ENCODE measurements at places on chromosomes 13 and 19.

GRCh38 chr19:33236696-33237390 is 11.2 kb upstream of the SLC7A10 start:
- DNase-seq = no peak

GRCh38 chr13:46010148-46010547 is 42.4 kb downstream of the ZC3H13 start:
- DNase-seq = no peak

GRCh38 chr13:42667638-42668037 is 93.7 kb downstream of the TNFSF11 start:
- DNase-seq = no peak

DNA sequence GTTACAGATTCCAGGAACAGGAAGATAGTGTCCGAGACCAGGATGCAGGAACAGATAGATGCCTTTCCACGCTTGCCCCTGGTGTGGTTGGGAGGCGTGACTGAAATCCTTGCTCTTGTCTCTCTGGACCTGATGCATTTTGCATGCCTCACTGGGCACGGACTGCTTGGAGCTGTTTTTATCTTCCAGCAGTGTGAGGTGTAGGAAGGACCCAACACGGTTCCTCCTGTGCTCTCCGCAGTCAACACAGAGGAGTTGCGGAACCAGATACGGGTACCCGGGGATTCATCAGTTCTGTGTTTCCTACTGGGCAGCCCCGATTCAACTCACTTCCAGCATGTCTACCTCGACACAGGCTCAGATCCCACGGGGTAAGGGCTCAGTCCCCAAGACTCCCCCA is 6.5 kb downstream of the DOT1L start:
- DNase-seq = no peak

- DNase-seq = no peak
Measured at GRCh38 chr19:10553943-10554381, 10.3 kb downstream of the ATG4D start.

DNA sequence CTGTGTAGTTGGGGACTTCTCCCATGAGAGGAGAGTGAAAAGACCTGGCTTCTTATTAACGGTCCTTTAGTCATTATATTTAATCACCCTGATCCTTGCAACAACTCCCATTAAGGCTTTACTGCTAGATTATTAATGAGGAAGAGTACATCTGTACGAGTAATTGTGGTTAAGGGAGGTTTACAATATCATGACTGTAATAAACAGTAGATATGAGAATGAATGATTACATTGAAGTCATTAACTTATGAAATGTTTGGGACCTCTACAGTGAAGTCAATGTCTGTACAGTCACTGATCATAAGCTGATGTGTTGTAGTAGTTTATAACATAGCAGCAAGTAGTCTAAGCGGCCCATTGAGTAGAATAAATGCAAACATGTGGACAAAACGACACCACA is 24.7 kb downstream of the FGF9 start:
- no peak for DNase-seq

DNA sequence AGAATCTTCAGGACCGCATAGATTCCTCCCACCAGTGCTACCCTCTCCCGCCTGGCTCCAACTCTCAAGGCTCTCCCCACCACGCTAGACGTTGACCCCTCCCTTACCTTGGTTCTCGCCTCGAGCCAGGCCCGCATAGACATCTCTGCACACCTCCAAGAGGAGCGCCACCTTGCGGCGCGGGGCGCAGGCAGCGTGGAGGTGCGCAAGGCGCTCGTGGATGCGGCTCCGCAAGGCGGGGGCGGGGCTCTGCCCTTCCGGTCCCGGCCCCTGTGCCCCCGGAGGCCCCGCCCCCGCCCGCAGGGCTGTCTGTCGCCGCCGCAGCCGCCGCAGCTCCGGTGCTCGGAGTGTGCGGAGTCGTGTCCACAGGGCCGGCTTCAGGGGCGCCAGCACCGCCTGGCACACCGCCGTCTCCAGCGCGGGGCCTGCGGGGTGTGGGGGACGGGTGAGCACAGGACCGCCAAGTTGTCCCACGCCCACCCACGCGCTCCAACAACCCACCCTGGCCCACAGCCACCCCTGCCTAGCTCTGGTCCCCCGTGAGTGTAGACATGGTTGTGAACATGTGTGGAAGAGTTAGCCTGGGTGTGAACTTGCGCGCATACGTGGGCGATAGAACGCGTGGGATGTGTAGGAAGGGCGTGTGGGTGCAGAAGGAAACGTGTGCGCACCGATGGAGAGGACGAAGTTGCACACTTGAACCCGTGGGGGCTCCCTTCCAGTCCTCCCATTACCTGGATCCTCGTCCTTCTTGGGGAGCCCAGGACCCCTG is 8.1 kb downstream of the RINL start:
- DNase-seq = peak; percentile 94

DNA sequence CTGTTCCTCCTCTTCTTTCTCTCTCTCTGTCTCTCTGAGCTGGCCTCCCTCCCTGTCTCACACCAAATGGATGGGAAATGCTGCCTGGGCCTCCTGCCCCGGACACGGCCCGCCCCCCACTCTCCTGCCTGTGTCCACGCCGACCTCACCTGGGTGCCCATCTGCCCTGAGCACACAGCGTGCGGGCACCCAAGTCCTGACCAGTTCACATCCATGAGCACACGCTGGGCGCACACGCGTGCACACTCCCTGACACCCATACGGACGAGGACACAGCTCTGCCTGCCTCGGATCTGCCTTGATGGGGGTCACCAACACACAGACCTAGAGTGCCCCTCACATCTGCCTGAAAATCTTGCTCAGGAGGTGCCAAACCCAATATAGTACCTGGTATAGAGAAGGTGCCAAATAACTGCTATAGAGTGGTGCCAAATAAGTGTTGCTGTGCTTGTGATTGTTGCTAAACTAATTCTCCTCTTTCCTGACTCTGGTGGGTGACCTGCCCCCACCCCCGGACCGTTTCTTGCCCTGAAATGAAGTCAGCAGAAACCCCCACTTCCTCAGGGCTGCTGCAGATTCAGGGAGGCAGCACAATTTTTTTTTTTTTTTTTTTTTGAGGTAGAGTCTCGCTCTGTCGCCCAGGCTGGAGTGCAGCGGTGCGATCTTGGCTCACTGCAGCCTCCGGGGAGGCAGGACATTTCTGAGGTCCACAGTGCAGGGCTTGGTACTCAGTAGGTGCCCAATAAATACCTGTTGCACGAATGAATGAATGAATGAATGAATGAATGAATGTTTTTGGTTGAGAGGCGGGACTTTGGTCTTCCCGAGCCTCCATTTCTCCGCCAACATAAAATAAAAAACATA is 4.6 kb downstream of the NFIC start:
- peak; percentile 81 for DNase-seq

DNA sequence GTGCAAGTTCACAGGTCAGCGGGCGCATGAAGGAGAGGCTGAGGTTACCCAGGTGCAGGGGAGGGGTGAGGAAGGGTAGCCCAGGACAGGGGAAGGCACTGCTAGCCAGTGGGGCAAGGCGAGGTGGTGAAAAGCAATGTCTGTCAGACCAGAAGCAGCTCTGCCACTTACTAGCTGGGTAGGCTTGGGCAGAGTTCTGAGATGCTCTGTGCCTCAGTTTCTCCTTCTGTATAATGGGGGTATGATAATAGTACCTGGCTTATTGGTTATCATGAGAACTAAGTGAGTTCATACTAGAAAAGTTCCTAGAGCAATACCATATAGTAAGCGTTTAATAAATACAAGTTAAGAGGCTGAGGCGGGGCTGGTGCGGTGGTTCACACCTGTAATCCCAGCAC is 14.3 kb upstream of the SCN1B start:
- DNase-seq = no peak

GRCh38 chr13:64845110-64845509 is 2385.0 kb downstream of the PCDH9 start:
- no peak for DNase-seq

- no peak for DNase-seq
Measured at GRCh38 chr13:20351281-20352022, 119.3 kb upstream of the GJB6 start.

DNA sequence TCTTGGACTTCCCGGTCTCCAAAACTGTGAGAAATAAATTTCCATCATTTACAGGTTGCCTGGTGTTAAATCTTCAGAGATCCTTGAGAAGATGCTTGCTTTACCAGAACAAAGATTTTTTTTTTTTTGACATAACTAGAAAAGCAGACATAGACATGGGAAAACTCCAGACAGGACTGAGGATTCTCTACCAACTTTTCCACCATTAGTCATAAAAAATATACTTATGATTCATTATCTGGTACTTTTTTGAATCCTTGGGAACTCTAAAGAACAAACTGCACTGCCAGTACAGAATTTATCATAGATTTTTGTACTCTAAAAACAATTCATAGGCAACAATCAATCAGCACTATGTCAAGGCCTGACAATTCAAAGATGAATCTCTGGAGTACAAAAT is 487.6 kb downstream of the EFNB2 start:
- no peak for DNase-seq

- no peak for DNase-seq
Measured at GRCh38 chr13:76991432-76991795, 467 bp upstream of the CLN5 start.

DNA sequence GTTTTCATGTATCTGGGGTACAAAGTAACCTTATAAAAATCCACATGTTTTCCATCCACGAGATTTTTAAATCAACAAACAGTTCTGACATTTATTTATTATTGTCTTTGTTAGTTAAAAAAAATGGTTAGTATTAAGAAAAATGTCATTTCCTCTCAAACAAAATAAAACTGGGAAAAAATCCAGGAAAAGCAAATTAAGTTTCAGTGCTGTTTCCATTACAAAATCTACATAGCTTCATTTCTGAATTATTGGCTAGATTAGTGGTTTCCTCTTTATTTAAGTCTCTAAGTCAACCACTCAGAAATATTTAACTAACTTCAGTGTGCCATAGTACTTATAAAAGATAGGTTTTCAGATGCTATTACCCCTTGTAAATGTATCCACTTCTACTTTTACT is 49.1 kb downstream of the MZT1 start:
- DNase-seq = no peak

- no peak for DNase-seq
Measured at GRCh38 chr13:55577082-55577846, 1563.5 kb upstream of the PRR20A start.

DNA sequence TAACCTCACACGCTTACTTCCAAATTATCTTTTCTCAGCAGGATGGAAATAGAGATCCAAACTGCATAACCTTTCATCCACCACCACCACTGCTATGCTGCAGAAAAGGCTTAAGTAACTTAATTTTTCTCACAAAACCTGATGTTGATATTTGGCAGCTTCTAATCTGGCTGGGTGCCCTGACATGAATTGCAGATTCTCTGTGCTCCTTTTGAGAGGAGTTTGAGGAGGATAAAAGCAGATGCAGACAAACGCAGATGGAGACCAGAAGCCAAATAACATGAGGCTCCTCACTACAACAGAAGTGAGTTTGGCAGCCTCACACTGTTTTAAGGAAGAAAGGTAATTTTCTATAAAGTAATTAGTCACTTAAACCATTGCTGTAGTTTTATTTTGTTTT is 646.2 kb upstream of the ATXN8OS start:
- DNase-seq = no peak

- DNase-seq = no peak
Measured at GRCh38 chr19:45668342-45668871, 386 bp downstream of the GIPR start.

DNA sequence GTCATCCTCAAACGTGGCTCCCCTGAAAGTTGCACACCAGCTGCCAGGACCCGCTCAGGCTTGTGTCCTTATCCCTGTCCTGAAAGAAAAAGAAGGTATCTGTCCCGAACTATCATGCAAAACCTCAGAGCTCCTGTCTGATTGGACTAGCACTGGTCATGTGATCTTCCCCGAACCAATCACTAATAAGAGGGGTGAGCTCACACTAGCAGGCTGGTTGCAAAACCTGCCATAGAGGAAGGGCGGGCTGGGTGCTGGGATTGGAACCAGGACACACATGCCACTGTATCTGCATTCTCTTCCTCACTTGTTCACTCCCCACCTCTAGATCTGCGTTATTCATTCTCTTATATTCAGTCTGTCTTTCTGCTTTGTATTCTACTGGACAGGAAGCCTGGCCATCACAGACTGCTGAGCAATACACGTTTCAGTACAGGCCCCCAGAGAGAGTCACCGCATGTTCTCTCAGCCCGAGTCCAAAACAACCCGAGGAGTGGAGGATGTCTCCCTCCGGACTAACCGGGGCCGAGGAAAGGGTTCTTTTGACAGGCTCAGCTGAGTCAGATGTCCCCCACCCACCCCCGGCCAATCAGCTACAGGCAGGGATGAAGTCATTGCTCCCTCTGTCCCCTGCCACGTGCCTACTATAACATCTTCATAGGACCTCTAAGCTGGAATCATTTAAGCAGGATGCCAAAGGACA is 97.7 kb downstream of the SIPA1L3 start:
- peak; percentile 53 for DNase-seq

DNA sequence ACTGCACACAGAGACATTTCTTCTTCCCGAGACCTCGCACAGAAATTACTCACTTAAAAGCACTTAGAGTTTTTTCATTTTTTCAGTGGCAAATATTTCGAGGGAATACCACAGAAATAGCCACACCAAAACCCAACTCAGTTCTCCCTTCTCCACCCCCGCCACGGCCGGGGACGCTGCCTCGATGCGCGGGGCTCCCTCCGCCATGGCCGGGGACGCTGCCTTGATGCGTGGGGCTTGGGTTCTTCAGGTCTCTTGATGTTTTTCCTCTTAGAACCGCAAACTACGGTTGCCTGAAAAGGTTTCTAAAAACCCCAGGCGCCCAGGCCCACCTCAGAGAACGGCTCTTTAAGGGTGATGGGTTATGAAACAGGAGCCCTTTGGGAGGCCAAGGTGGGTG is 71.4 kb downstream of the RASA3 start:
- no peak for DNase-seq

- DNase-seq = no peak
Measured at GRCh38 chr19:15663247-15663646, 9.6 kb upstream of the CYP4F12 start.

DNA sequence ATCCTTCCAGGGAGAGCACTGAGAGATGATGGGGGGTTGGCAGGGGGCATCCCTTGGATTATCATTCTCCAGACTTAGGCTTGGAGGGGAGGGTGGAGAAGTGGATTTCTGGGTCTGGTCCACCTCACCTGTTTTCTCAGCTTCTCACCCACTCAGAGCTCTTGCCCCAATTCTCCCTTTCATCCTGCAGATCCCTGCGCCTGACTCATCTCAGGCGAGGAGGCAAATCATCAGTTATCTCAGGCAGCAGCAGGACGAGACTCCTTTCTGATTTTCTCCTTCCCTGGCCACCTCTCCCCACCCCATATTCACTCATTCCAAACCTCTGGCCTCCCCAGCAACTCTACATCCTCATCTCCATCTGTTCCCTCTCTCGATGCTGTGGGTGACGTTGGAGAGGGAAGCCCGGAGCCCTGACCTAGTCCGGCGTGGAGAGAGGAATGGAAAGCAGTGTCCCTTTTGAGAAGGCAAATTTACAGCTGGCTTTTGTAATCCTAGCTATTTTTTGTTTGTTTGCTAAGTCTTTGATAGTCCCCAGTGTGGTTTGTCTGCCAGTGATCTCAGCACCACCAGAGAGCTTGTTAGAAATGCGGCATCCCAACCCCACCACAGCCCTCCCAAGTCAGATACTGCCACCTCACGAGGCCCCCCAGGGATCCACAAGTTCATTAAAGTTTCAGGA is 24.0 kb upstream of the TPT1 start:
- no peak for DNase-seq

GRCh38 chr19:58409010-58409790 is 751 bp downstream of the ZNF584 start:
- DNase-seq = no peak

- no peak for DNase-seq
Measured at GRCh38 chr19:18533058-18533457, 10.3 kb downstream of the FKBP8 start.
